ENCODE measurements at places on chromosomes 2 and 18. TPM values are rescaled to one million over a fixed set of nuclear protein-coding genes. Genes with fewer than 3 reads are reported as not detected.

The CHN1 gene
- 23.8 TPM for total RNA-seq

The DUSP19 gene
- total RNA-seq: 8.6 TPM

The KHK gene
- total RNA-seq: 1.1 TPM

GRCh38 chr2:69545477-69545932 is 98.0 kb downstream of the AAK1 start:
- DNase-seq: no peak

Measured in cardiac septum (tissue), 1 donor.